ENCODE measurements at places on chromosomes 5 and 9.

DNA sequence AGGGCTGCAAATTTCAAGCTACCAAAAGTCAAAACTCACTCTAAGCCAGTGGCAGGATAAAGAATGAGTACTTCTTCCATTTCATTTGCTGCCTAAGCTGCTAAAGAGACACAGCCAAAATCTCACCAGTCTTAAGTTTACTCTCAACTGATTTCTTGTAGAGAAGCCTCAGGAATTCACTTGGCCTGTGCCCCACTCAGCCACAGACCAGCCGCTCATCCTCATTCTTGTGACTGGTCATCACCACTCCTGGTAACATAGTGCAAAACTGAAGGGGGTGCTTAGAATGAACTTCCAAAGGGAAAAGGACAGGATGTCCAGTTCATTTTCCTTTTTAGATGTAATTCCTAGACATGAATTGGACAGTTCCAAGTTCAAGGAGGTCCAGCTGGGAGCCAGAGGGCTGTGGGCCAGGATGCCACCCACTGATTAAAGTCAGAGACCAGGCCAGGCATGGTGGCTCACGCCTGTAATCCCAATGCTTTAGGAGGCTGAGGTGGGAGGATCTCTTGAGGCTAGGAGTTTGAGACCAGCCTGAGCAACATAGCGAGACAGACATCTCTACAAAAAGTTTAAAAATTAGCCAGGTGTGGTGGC, 72.7 kb upstream of the RANBP3L start:
- no peak for DNase-seq

DNA sequence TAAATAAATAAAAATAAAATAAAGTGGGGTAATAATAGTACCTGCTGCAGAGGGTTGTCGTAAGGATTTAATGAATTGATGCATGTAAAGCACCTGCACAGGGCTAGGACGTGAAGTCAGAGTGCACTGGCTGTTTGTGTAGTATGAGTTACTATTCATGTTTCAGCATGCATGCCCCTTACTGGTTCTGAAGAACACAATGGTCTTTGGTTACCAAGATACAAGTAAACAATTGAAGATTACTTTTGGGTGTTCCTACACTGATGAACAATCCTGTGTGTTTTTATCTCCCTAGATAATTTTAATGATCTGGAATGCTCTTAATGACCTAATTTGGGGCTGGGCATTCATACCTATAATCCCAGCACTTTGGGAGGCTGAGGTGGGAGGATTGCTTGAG, 23.2 kb upstream of the PRRC2B start:
- DNase-seq: no peak

DNA sequence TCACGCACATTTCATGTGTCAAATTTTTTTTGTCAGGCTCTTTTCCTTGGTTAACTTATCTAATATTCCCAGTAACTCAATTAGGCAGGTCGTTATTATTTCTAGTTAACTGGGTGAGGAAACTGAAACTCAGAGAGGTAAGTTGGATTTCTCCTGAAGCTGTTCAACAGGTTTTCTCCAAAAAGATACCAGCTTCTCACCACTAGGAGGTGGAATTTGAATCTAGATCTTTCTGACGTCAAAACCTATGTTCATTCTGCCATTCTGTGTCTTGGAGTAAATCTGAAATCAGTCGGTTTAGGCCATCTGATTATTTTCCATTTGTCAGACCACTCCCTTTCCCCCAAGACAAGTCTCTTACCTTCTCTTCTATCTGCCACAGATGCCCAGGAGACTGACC, 572.9 kb downstream of the ACTL7B start:
- no peak for DNase-seq

DNA sequence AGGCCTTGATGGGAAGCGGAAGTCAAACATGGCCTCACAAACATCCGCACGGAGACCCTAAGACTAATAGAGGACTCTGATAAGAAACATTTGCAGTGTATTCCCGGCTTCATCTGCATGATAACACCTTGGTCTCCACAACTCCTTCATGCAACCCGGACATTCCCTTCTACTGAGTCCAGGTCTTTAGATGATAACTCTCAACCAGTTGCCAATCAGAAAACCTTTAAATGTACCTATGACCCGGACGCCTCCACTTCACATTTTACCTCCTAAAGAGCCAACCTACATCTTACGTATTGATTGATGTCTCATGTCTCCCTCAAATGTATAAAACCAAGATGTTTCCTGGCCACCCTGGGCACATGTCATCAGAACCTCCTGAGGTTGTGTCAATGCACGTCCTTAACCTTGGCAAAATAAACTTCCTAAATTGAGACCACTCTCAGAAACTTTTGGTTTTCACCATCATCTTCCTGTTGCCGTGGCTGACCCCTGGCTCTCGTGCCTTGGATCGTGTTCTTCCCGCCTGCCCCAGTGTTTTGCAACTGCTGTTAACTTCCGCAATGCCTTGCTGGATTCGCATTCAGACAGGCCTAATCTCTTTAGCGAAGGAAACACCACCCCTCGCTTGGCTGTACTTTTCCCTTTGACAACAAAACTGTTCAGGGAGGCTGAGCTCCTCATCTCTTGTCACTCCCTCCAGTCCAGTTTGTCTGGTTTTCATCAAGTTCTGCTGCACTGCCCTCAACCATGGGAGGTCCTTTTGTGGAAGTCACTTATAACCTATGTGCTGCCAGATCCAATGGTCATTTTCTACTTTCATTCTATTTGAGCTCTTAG, 1.1 kb upstream of the DAP start:
- DNase-seq: no peak

DNA sequence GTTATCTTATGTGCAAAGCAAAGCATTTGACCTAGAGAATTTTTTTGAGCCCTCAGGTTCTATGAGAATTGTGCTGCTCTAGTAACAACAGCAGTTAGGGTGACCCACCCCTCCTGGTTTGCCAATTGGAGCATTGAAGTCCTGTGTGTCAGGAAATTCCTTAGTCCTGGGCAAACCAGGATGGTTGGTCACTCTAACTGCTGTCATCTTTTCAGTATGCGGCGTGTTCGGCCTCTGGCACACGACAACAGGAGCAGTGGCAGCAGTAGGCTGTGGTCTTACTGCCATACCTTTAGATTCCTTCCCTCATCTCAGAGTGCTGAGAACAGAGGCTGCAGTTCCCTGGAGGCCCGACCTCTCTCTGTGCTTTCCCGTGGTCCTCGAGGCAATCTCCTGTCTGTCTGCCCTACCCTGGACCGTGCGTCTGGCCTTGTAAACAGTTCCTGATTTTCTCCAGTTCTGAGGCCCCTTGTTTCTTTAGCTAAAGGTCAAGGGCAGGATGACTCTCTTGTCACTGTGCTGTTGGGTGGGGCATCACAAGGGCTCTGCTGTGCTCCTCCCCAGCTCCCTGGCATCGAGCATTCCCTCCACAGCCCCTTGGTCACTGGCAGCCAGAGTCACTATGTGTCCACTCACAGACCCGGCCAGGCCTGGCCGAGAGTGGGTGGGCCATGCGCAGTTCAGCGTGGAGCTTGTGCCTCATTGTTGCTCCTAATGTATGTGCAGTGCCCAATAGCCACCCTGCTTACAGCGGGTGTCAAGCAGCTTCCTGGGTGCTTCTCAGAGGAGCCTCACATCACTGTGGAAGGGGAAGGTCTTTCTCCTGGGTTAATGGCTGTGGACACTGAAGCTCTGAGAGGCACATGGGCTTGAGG, 18.5 kb upstream of the COL15A1 start:
- DNase-seq: no peak

DNA sequence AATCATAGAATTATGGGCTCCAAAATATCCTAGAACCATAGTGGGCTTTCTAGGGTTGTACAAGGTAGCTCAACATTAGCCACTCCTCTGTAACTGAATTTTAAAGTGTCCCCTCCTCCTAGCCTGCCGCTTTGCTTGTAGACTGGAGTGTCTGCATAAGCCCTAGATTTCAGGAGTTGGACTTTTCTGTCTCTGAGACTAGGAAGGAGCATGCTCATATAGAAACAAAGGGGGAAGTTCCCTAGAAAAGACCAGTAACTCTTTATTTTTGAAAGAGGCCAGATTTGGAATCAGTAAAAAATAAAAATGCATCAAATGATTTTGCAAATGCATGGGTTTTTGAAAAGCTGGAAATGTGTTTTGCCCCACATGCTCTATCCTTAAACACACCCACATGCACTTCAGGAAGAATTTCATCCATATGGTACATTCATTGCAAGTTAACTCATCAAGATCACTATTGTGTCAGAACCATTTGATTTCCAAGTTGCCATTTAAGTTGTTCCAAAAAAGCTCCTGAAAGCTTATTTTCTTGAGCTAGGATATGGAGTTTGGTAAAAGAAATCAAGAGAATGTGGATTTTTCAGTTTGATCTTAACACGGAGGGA, 121.0 kb upstream of the NR3C1 start:
- DNase-seq: no peak

GRCh38 chr5:119412279-119413227, 39.7 kb upstream of the HSD17B4 start:
- no peak for DNase-seq

DNA sequence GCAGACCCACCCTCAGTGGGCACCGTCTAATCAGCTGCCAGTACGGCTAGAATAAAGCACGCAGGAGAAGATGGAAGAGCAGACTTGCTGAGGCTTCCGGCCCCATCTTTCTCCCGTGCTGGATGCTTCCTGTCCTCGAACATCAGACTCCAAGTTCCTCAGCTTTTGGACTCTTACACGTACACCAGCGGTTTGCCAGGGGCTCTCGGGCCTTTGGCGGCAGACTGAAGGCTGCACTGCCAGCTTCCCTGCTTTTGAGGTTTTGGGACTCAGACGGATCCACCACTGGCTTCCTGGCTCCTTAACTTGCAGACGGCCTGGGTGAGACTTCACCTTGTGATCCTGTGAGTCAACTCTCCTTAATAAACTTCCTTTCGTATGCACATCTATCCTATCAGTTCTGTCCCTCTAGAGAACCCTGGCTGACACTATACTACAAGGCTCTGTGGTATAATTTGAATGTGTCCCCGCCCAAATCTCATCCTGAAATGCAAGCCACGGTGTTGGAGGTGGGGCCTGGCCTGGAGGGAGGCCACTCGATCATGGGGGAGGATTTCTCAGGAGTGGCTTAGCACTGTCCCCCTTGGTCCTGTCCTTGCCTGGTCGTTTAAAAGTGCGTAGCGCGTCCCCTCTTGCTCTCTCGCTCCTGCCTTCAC, 31.1 kb upstream of the NRARP start:
- DNase-seq: no peak

GRCh38 chr5:5209089-5209488, 69.0 kb downstream of the ADAMTS16 start:
- no peak for DNase-seq

- no peak for DNase-seq
Measured at GRCh38 chr5:61023131-61023530, 78.1 kb downstream of the NDUFAF2 start.

DNA sequence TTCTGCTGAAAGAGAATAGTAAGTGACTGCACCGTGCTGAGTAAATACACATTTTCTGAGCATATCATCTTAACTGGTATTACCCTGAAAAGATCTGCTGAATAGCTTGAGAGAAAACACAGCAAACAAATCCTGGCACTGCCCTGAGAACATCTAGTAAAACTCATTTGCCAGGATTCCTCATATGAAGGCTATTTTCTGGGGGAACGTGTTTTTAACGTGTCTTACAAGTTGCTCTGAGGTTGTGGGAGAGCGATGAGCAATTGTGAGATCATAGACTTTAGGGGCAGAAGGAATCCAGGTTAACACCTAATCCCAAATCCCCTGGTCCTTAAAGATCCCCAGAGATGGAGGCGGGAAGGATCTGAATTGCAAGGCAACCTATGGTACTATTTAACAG, 331.9 kb upstream of the RFX3 start:
- DNase-seq: no peak

- no peak for DNase-seq
Measured at GRCh38 chr5:102762562-102763227, 7.6 kb downstream of the PAM start.

GRCh38 chr5:112379542-112380325, 39.3 kb downstream of the EPB41L4A start:
- no peak for DNase-seq

DNA sequence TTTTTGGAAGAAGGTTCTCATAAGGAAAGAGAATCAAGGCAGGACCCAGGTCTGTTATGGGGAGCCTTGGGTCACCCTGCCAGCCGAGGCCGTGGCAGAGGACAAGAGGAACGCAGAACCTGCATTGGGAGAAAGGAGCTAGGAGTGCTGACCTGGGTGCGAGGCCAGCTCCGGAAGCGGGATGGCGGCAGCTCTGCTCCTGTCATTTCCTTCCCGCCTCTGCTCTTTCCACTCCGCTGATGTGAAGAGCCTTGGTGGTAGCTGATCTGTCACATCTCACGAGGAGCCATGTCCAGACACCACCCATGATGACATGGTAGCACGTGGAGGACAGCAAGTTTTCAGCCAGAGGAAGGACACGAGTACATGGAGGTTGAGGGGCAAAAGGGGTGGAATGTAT, 109.5 kb upstream of the COL5A1 start:
- no peak for DNase-seq

DNA sequence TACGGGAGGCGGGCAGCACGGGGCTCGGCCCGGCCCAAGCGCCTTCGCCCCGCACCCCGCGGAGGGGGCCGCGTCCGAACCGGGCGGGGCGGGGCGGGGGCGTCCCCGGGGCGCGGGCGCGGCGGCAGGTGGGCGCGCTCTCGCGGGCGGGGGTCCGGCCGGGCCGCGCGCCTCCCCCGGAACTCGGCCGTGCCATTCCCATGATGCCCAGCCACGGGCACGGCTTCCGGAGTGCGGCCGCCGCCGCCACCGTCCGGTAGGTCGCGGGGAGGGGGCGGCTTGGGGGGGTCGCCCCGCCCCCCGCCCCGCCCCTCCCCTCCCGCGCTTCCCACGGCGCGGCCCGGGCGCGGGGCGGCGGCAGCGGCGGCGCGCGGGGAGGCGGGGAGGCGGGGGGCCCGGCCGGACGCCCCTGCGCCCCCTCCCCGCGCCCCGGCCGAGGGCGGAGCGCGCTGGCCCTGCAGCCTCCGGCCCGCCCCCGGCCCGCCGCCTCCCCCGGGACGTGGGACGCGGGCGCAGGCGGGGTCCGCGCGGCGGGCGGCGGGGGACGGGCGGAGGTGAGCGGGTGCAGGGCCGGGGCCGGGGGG, at the start of gene PPP1R26:
TSS of gene PPP1R26 (plus strand) at position 314 of the 584 bp plus-strand sequence. CDS start 4,729 bp downstream, outside the sequence.
- peak; percentile 49 for DNase-seq

- no peak for DNase-seq
Measured at GRCh38 chr5:94274707-94275106, 343.7 kb downstream of the KIAA0825 start.

All from glutamatergic neuron (in vitro differentiated cells).